ENCODE measurements at places on chromosomes 2 and 18. TPM values are rescaled to one million over a fixed set of nuclear protein-coding genes. Genes with fewer than 3 reads are reported as not detected.

ZSCAN30 gene
- 20.0 TPM for total RNA-seq

- no peak for DNase-seq
Measured at GRCh38 chr18:79452991-79453645, 57.4 kb downstream of the NFATC1 start.

TMEM247 gene
- total RNA-seq, result not detected

GRCh38 chr2:51299370-51299769 lies 267.4 kb upstream of the NRXN1 start:
- no peak for DNase-seq

DNA sequence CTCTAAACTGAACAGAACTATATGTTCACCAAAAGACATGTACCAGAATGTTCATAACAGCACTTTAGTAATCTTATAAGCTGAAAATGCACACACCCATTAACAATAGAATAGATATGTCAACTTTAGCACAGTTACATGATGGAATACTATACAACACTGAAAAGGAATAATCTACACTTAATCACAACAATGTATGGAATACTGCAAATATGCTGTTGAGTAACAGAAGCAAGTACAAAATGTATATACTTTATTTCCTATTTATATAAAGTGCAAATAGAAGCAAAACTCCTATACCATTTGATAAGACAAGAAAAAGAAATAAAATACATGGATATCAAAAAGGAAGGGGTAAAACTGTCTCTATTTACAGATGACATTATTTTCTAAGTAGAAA lies 352.8 kb downstream of the NCKAP5 start:
- no peak for DNase-seq

- DNase-seq, result no peak
Measured at GRCh38 chr2:154640000-154640399, 58.5 kb upstream of the KCNJ3 start.

C18orf54 gene
- total RNA-seq, result 3.0 TPM

GRCh38 chr2:241491549-241492173 lies 16.7 kb downstream of the STK25 start:
- peak; percentile 87 for DNase-seq

- peak; percentile 11 for DNase-seq
Measured at GRCh38 chr2:28552045-28552823, 56.4 kb downstream of the PLB1 start.

DNA sequence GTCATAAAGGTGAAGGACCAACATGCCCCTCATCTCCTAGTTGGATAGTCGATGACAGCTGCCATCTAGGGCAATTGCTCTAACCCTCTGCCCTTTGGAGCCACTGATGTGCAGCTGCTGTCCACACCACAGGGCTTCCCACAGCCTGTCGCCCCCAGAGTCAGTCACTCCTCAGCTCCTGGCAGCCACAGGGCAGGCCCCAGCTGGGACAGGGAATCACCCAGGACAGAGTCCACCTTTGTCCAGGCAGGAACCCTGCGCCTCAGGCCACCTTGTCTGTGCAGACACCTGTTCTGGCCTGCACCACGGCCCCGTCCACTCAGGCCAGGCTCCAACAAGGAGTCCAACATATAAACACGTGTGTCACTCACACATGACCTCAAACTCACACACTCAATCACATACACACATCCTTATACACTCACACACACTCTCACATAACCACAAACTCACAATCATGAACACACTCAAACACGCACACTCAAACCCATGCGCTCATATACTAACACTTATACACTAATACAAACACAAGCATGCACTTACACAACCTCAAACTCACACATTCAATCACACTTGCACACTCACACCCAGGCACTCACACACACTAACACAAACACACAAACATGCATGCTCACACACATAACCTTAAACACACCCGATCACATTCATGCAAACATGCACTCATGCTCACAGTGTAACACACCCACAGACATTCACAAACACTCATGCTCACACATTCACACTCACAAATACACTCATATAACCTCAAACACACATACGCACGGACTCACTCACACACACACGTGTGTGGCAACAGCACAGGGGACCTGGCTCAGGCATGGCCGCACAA lies 29.7 kb downstream of the HDAC4 start:
- DNase-seq, result peak; percentile 91

DNA sequence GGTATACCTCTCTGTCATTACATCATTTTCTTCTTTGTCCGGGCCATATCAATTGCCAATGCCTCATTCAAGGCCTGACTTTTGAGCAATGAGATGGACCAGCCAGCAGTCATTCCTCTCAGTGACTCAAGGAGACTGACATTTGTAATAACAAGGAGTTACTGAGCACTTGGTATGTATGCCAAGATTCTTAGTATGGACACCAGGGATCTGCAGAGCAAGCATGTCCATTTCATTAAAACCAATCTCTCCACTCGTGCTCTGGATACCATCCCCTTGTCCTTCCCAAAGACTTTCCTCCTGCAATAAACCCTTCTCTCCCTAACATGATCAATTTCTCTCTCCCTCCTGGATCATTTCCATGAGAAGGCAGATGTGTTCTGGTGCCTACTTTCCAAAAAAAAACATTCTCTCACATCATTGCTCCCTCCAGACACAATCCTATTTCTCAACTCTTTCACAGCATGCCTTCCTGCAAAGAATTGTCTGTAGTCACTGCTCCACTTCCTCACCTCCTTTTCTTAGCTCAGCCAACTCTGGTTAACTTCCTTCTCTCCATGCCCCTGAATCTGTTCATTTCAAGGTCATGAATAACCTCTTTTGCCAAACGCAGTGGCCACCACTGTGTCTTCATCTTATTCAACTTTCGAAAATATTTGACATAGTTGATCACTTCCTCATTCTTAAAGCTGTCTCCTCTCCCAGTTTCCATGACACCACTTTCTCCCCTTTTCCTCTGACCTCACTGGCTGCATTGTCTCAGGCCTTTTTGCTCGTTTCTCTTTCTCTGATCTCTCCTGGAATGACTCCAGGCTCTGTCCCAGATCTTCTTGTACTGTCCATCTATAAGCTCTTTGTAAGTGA lies 102.8 kb upstream of the CYP1B1 start:
- peak; percentile 60 for DNase-seq

GRCh38 chr2:97963880-97964279 lies 31.9 kb downstream of the TMEM131 start:
- DNase-seq, result no peak

RASGRP3 gene
- total RNA-seq, result 5.2 TPM

CPS1 gene
- total RNA-seq, result 33.9 TPM

DNA sequence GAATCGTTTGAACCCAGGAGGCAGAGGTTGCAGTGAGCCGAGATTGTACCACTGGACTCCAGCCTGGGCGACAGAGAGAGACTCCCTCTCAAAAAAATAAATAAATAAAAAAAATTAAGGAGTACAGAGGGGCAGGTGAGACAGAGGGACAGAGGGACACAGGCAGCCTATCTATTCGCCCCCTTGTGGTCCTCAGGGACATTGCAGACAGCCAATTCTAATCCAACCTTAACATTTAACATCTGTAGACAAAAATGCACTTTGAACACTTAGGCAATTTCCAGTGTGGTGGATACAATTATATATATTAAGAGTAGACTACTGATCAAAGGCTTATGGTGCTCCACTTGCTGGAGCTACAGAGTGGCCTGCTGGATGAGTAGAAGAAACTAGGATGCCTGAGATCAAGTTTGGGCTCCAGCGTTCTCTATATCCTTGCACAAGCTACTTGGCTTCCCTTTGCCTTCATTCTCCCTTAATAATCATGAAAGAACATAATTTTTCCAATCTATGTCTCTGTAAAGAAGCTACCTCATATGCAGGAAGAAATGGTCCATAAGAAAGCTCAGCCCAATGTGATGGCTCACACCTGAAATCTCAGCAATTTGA lies 8.2 kb upstream of the SMARCAL1 start:
- DNase-seq, result peak; percentile 37

ALPI gene
- not detected for total RNA-seq

HRH4 gene
- total RNA-seq, result 0.13 TPM

DNA sequence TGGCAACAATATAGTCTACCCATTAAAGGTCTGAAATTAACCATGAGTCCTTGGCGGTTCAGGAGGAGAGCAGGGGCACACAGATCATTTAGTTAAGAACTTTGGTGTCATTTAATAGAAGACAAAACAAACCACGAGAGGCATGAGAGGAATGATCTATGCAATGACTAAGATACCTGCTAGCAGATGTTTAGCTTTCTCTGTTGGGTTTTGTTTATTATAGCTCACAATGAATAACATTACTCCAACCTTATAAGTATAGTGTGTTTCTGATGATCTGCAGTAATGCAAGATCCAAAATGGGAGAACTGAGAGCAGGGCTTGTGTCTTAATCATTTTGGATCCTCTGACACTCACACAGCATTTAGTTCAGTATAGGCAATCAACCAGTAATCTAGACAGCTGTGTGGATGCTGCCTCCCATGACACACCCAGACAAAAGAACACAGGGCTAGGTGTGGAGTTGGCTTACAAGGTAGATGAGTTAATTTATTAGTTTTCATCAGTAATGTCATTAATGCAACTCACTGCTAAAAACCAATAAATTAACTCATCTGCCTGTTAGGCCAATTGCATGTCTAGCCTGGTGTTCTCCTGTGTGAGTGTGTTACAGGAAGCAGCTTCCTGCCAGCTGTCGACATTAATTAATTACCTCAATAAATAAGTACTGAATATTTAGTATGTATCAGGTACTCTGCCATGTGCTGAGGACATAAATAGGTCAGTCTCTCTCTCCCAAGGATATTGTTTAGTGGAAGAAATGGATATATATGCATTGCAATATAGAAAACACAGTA lies 92.3 kb downstream of the CLIP4 start:
- no peak for DNase-seq

DNA sequence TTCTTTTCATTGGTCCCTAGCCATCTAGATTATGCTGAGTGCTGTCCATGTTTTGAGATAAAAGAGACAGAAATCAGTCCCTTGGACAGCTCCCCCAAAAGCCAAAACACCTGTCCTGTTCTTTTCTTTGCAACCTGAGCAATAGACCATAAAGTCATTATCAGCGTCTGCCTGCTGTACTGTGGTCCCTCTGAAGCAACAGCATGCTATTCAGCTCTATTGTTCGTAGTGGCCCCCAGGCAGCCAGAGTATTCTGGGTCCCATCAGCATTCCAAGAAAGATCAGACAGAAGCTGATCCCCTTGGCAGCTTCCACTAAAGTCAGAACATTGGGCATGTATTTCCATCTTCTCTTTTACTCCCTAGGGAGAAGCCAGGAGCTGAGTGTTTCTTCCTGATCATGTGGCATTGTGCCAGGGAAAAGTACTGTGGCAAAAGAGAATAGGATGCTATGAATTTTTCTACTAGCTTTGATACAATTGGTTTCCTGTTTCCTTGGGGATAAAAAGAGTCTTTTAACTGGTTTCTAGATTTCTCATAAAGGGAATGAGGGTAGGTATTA lies 33.6 kb upstream of the ZSWIM2 start:
- DNase-seq, result no peak

NOL4 gene
- total RNA-seq, result not detected

DPYSL5 gene
- 3.8 TPM for total RNA-seq

DNA sequence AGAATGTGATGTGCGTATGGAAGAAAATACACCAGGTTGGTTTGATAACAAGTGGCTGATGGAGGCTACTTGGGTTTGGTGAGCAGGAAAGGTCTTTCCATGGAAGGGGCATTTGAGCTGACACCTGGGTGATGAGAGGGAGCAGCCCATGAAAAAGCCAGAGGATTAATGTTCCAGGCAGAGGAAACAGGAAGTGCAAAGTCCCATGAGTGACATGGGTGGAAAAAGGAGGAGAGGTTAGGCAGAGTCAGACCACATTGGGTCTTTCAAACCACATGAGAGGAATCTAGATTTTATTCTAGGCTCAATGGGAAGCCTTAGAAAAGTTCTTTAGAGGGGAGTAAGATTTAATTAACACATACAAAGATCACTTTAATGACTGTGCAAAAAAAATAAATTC lies 195.7 kb downstream of the LRATD1 start:
- no peak for DNase-seq

DNA sequence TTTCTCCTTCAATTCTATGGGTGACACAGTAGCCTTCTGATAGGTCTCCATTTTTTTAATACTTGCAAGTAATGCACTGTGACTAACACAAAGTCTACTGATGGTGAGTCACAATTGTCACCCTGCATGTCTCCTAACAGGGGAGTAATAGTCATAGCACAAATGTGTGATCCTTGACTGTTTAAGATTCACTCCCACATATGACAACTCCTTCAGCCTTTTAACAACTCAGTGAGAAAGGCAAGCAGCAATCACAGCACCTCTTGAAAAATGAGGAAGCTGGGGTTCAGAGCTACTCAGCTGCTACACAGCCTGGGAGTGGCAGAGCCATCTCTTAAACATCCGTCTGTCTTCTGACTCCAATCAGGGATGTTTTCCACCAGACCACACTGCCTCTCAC lies 63.8 kb downstream of the EHD3 start:
- DNase-seq, result no peak

GRCh38 chr2:64823794-64824193 lies 165.4 kb upstream of the SLC1A4 start:
- DNase-seq, result no peak

GRCh38 chr2:233084488-233084887 lies 24.3 kb downstream of the INPP5D start:
- DNase-seq, result no peak

NT5DC4 gene
- total RNA-seq, result not detected

REG3G gene
- not detected for total RNA-seq

DNA sequence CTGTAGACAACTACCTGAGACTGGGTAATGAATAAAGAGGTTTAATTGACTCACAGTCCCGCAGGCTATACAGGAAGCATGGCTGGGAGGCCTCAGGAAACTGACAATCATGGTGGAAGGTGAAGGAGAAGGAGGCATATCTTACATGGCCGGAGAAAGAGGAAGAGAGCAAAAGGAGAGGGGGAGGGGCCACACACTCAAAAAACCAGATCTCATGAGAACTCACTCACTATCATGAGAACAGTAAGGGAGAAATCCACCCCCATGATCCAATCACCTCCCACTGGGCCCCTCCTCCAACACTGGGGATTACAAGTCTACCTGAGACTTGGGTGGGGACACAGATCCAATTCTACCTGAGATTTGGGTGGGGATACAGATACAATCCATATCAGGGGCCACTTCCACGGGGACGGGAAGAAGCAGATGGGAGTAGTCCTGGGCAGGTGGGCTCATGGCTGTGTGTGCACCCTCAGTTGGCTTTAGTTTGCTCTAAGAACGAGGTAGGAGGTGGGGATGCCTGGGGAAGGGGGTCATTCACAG lies 9.9 kb downstream of the MAB21L4 start:
- no peak for DNase-seq

- no peak for DNase-seq
Measured at GRCh38 chr2:128732976-128733431, 414.3 kb upstream of the HS6ST1 start.

DNA sequence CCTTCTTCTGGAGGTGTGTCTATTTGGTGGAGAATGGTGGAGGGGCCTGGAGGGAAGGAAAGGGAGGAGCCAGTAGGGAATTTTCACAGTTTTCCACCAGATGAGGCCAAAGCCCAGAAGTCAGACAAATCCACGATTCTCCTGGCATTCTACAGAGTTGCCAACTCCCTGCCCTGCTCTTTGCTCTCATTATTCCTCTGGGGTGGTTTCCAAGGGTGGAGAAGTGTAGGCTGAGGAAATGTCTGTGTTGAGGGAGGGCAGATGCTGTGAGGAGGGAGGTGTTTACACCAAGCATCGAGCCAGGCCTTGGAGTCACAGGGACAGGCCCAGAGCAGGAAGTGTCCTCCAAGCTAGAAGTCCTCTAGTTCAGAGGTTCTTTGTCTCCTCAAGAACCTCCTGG lies 124.1 kb upstream of the LGALSL start:
- DNase-seq, result no peak

PUM2 gene
- total RNA-seq, result 25.9 TPM

TOGARAM2 gene
- 1.0 TPM for total RNA-seq

GRCh38 chr2:182854375-182855105 lies 11.9 kb downstream of the FRZB start:
- DNase-seq, result no peak

GAREM2 gene
- 1.2 TPM for total RNA-seq
